ENCODE measurements at places on chromosomes 3 and 15. TPM values are rescaled to one million over a fixed set of nuclear protein-coding genes. Genes with fewer than 3 reads are reported as not detected.

EFCAB12 gene
- 0.56 TPM for polyA plus RNA-seq

GP5 gene
- polyA plus RNA-seq = not detected

PCOLCE2 gene
- 132 TPM for polyA plus RNA-seq

ZPLD1 gene
- 0.03 TPM for polyA plus RNA-seq

UMPS gene
- polyA plus RNA-seq = 7.2 TPM

TP63 gene
- 0.22 TPM for polyA plus RNA-seq

GNAT1 gene
- polyA plus RNA-seq = 0.13 TPM

MEX3B gene
- 0.58 TPM for polyA plus RNA-seq

DNAH12 gene
- under 0.01 TPM for polyA plus RNA-seq

Data from adipose tissue (tissue), 3 donors.